ENCODE measurements at places on chromosomes 4 and X.

DNA sequence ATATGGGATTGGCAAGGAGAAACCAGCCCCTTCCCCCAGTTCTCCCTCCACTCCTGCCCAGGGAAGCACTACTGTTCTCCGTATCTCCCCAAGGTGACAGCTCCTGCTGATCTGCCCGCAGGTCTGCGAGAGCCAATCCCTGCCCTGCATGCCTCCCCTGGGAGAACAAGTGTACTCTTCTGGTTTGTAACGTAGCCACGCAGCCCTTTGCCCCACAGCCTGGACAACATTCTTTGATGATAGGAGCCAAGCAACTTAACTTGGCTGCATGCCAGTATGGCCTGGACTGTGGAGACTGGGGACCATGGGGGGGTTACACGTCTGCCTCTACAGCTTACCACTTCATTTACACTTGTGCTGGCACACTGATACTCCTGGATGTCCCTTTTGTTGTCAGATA lies 2.0 kb downstream of the STBD1 start:
- no peak for DNase-seq
- peak overlapping the region; percentile 29 for H3K4me3 ChIP-seq
- H3K4me1 ChIP-seq = peaks cover 12% of the 10 kb centered on the region
- no peak overlapping the region for H3K27ac ChIP-seq
- H3K36me3 ChIP-seq = peaks cover 8% of the 10 kb centered on the region
- H3K27me3 ChIP-seq = peaks cover 6% of the 10 kb centered on the region

- DNase-seq = no peak
- peaks cover 2% of the 10 kb centered on the region for H3K27me3 ChIP-seq
- no peak overlapping the region for H3K27ac ChIP-seq
- H3K4me3 ChIP-seq = no peak overlapping the region
- peaks cover 4% of the 10 kb centered on the region for H3K36me3 ChIP-seq
Observed at GRCh38 chrX:154486052-154486395, 391 bp downstream of the UBL4A start.

DNA sequence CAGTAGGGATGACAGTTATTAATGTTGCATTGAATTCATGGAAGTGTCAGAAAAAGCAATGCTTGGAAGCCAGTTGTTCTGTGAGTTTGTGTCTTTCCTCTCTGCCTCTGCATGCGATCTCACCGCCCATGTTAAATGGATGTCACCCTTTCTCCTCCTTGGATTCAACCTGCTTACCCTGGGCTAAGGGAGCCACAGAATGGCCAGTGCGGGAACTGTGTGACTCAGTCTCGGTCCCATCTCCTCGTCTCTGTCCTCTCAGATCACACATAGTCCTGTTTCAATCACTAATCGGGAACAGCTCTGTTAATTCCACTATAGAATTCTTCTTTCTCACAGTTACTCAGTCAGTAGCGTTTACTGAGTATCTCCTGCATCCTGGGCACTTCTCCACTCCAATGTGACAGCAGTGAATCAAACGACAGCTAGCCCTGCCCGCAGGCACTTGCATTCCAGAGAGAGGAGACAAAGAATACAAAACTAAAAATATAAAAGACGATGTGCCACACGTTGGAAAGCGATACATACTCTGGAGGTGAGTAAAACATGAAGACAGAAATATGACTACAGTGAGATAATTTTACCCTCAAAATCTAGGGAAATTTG lies 53.6 kb upstream of the TLR3 start:
- no peak overlapping the region for H3K4me3 ChIP-seq
- no peaks in the 10 kb centered on the region for H3K4me1 ChIP-seq

- peaks cover 7% of the 10 kb centered on the region for H3K36me3 ChIP-seq
- H3K27ac ChIP-seq = no peak overlapping the region
- no peaks in the 10 kb centered on the region for H3K4me1 ChIP-seq
- H3K27me3 ChIP-seq = peaks cover 2% of the 10 kb centered on the region
- no peak for DNase-seq
Observed at GRCh38 chr4:109025471-109026076, 262.7 kb upstream of the ETNPPL start.

DNA sequence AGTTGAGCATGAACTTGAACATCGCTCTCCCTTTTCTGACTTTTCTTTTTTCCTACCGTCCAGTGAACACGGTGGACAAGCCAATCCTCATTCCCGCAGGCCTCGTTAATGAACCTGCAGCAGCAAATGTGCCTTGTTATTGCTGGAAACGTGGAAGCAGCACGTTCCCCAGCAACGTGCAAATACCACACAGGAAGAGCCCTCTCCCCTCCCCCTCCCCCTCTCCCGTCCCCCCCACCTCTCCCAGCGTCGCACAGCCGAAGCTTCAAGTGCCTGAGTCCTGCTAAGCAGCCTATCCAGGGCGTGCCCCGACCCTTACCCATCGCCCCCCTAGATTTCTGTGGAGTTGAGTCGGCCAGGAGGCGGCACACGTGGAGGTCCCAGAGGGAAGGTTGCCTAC lies 219.9 kb downstream of the BCOR start:
- peaks cover 1% of the 10 kb centered on the region for H3K27me3 ChIP-seq
- no peak overlapping the region for H3K4me3 ChIP-seq
- DNase-seq = no peak
- no peaks in the 10 kb centered on the region for H3K4me1 ChIP-seq
- H3K36me3 ChIP-seq = no peaks in the 10 kb centered on the region

GRCh38 chr4:119543187-119543586 lies 85.4 kb downstream of the PDE5A start:
- H3K27me3 ChIP-seq = no peaks in the 10 kb centered on the region
- no peak for DNase-seq
- H3K4me1 ChIP-seq = no peaks in the 10 kb centered on the region
- H3K27ac ChIP-seq = no peak overlapping the region
- H3K4me3 ChIP-seq = no peak overlapping the region

DNA sequence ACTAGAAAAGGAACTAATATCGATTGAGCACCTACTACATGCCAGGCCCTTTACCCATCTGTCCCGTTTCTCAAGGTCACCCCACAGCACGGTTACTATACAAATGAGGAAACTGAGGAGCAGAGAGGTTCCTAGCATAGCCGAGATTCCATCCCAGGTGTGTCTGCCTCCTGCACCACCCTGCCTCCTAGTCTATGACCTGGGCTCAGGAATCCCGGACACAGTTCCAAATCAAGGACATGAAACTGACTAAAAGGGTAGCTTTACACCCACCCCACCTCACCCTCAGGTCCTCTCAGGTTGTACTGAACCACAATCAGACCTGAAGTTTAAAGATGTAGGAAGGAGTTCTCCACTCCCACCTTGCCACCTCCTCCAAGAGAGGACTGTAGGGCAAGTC lies 55.6 kb downstream of the APBB2 start:
- no peak overlapping the region for H3K27ac ChIP-seq
- H3K4me1 ChIP-seq = peaks cover 41% of the 10 kb centered on the region
- H3K36me3 ChIP-seq = no peaks in the 10 kb centered on the region
- H3K4me3 ChIP-seq = no peak overlapping the region

GRCh38 chr4:86178211-86178610 lies 181.6 kb downstream of the MAPK10 start:
- no peak overlapping the region for H3K4me3 ChIP-seq
- no peaks in the 10 kb centered on the region for H3K36me3 ChIP-seq

DNA sequence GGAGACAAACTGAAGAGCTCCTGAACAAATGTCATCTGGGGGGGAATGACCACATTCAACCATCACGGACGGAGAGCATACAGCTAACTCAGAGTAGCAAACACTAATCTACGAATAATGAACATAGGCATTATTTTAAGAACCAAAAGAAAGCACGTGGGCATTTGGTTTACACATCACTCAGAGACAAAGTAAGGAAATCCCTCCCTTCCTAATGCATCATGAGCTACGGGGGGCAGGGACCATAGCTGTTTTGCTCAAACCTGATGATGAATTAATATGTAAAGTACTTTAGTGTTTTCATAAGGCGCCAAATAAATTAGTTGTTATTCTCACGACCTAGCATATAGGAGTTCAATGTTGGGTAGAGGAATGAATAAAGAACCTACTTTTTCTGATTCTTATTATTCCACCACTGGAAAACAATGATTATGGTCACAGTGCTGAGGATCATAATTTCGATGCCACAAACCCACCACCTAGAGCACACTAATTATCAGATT lies 11.7 kb upstream of the TMEM156 start:
- H3K4me3 ChIP-seq = peak overlapping the region; percentile 92
- peaks cover 3% of the 10 kb centered on the region for H3K36me3 ChIP-seq
- H3K27me3 ChIP-seq = peaks cover 11% of the 10 kb centered on the region
- DNase-seq = peak; percentile 14
- peaks cover 37% of the 10 kb centered on the region for H3K4me1 ChIP-seq

- H3K4me3 ChIP-seq = peak overlapping the region; percentile 81
- H3K4me1 ChIP-seq = peaks cover 58% of the 10 kb centered on the region
- no peaks in the 10 kb centered on the region for H3K36me3 ChIP-seq
- no peak for DNase-seq
Observed at GRCh38 chr4:8200302-8200975, 1.3 kb downstream of the SH3TC1 start.

DNA sequence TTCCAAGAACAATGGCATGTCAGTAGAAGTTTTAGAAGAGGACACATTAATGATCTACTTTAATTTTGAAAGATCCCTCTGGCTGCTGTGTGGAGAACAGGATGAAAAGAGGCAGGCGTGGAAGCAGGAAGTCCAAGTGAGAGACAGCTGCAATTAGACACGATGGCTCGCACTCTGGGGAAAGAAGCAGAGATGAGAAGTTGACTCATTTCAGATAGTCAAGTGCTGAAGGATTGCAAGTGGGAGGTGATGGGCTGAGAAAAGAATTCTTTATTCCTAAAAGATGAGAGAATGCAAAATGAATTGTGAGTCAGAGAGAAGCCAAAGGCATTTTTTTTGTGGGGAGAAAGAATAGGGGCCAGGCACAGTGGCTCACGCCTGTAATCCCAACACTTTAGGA lies 16.5 kb downstream of the RXFP1 start:
- peaks cover 3% of the 10 kb centered on the region for H3K27me3 ChIP-seq
- H3K36me3 ChIP-seq = no peaks in the 10 kb centered on the region
- H3K4me3 ChIP-seq = no peak overlapping the region

DNA sequence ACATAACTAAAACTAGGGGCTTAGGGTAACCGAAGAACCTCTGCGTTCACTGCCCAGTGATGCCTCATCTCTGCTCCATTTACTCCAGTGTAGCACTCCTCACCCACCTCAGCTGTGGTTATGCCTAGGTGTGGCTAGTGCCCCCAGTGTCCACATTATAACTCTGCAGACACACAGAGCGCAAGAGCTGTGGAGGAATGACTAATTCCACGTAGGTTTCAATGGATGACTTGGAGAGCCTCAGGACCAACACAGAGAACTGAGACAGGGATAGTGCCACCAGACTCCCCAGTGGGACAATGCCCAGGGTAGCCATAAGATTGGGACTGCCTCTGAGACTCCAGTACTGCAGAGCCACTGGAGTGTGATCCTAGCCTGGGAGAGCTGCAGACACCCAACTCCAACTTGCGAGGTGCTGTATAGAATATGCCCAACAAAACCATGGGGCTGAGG lies 542.4 kb upstream of the DIPK2B start:
- peaks cover 4% of the 10 kb centered on the region for H3K4me1 ChIP-seq
- no peaks in the 10 kb centered on the region for H3K27me3 ChIP-seq
- peaks cover 5% of the 10 kb centered on the region for H3K36me3 ChIP-seq
- DNase-seq = no peak

GRCh38 chr4:80831383-80832361 lies 198.8 kb upstream of the BMP3 start:
- no peak for DNase-seq
- H3K4me3 ChIP-seq = no peak overlapping the region
- peaks cover 2% of the 10 kb centered on the region for H3K27me3 ChIP-seq
- no peaks in the 10 kb centered on the region for H3K4me1 ChIP-seq

GRCh38 chr4:144461906-144462305 lies 184.1 kb upstream of the HHIP start:
- H3K27ac ChIP-seq = no peak overlapping the region
- H3K36me3 ChIP-seq = no peaks in the 10 kb centered on the region
- no peaks in the 10 kb centered on the region for H3K4me1 ChIP-seq
- no peak overlapping the region for H3K4me3 ChIP-seq

GRCh38 chrX:39654183-39654925 lies 443.4 kb downstream of the BCOR start:
- H3K27me3 ChIP-seq = peaks cover 7% of the 10 kb centered on the region
- no peak overlapping the region for H3K4me3 ChIP-seq
- peaks cover 6% of the 10 kb centered on the region for H3K4me1 ChIP-seq
- no peak for DNase-seq

DNA sequence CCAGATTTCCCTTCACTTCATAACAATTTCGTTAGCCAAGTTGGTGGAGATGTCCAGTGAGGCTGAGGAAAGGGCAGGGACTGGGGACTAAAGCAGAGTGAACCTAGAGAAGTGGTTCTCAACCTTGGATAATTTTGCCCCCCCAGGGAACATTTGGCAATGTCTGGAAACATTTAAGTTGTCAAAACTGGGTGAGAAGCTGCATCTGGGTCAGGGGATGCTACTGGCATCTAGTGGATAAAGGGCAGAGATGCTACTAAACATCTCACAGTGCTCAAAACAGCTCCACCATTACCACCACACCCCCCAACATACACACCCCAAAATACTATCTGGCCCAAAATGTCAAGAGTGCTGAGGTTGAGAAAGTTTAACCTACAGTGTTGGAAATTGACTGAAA lies 32.0 kb upstream of the FGF16 start:
- H3K27ac ChIP-seq = no peak overlapping the region
- no peak overlapping the region for H3K4me3 ChIP-seq
- peaks cover 5% of the 10 kb centered on the region for H3K4me1 ChIP-seq
- no peaks in the 10 kb centered on the region for H3K27me3 ChIP-seq
- H3K36me3 ChIP-seq = no peaks in the 10 kb centered on the region

DNA sequence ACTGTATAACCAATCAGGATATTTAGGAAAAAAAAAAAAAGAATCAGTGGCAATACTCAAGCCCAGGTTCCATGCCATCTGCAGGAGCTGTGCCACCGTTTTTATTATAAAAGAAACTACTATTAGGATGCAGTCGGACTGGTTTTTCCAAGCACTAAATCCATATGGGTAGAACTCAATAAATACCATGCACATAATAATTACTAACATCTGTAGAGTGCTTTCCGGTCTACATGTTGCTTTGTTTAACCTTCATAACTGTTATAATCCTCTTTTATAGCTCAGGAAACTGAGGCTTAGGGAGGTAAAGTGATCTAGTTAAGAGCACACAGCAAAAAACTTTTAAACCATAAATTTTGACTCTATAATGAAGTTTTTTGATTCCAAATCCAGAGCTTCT lies 24.0 kb downstream of the ARSJ start:
- no peak overlapping the region for H3K4me3 ChIP-seq
- no peak overlapping the region for H3K27ac ChIP-seq
- H3K27me3 ChIP-seq = no peaks in the 10 kb centered on the region

- H3K4me3 ChIP-seq = no peak overlapping the region
- H3K36me3 ChIP-seq = no peaks in the 10 kb centered on the region
- DNase-seq = no peak
- no peak overlapping the region for H3K27ac ChIP-seq
- H3K27me3 ChIP-seq = no peaks in the 10 kb centered on the region
Observed at GRCh38 chrX:13152518-13153185, 108.2 kb upstream of the FAM9C start.

GRCh38 chrX:121886557-121886956 lies 839.1 kb downstream of the GLUD2 start:
- no peaks in the 10 kb centered on the region for H3K36me3 ChIP-seq
- H3K4me3 ChIP-seq = no peak overlapping the region

GRCh38 chr4:26609868-26610267 lies 26.0 kb downstream of the TBC1D19 start:
- no peak for DNase-seq
- no peaks in the 10 kb centered on the region for H3K36me3 ChIP-seq

GRCh38 chr4:151294833-151295496 lies 18.0 kb downstream of the PRSS48 start:
- H3K4me1 ChIP-seq = peaks cover 25% of the 10 kb centered on the region
- no peak overlapping the region for H3K4me3 ChIP-seq
- H3K27ac ChIP-seq = no peak overlapping the region
- DNase-seq = no peak
- H3K36me3 ChIP-seq = peaks cover 20% of the 10 kb centered on the region

GRCh38 chr4:19700992-19701391 lies 550.7 kb upstream of the SLIT2 start:
- no peak overlapping the region for H3K4me3 ChIP-seq
- H3K4me1 ChIP-seq = no peaks in the 10 kb centered on the region
- DNase-seq = no peak
- H3K27me3 ChIP-seq = peaks cover 2% of the 10 kb centered on the region
- no peaks in the 10 kb centered on the region for H3K36me3 ChIP-seq
- no peak overlapping the region for H3K27ac ChIP-seq

Data from endothelial cell (in vitro differentiated cells).